Stomach (tissue), 19 donors: ENCODE measurements at places on chromosomes 16 and 17. TPM values are rescaled to one million over a fixed set of nuclear protein-coding genes. Genes with fewer than 3 reads are reported as not detected.

DNA sequence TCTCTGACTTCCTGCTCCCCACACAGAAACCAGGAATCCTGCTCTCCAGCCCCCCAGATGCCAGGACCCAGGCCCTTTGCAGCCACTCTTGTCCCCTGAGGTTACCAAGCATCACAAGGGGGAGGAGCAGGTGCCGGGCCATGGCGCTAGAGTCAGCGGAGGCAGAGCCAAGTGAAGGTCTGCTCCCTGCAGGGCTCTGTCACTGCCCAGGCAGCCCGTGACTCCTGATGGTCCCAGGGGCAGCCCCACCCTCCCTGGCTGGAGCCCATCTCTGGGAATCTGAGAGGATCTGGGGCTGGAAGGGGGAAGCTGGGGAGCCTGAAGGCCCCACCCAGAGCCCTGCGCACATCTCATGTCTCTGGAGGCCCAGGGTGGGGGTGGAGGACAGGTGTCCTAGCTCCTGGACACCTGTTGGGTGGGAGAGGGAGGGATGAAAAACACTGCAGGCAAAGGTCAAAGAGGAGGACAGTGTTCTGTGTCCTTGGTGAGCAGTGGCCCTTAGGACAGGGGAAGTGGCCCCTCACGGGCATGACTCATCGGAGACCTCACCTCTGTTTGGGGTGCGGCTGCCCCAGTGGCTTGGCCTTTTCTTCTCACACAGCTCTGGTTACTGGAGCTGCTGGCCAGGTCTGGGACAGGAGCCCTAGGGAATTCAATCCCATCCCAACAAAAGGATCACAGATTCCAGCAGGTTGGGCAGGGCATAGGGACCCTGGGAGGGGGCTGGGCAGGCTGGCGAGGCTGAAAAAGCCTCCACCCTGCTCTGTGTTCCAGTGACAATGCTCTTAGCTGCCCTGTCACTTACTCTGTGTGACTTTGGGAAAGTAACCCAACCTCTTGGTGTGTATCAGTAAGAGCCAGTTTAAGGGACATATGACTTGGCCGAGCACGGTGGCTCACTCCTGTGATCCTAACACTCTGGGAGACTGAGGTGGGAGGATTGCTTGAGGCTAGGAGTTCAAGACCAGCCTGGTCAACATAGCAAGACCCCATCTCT, at the start of gene PRSS36:
Gene PRSS36 (minus strand): TSS at position 173 of the 997 bp plus-strand sequence. CDS start 31 bp downstream, at position 142.
- DNase-seq, result no peak
- no peaks in the 10 kb centered on the region for H3K36me3 ChIP-seq
- no peak within 1 kb of the TSS for H3K27ac ChIP-seq
- H3K27me3 ChIP-seq, result peaks cover 7% of the 10 kb centered on the region
- H3K4me3 ChIP-seq, result no peak within 1 kb of the TSS

- H3K36me3 ChIP-seq, result no peaks in the 10 kb centered on the region
- peak; percentile 90 for DNase-seq
- peaks cover 13% of the 10 kb centered on the region for H3K4me1 ChIP-seq
- H3K27me3 ChIP-seq, result peaks cover 8% of the 10 kb centered on the region
Observed at GRCh38 chr17:43900183-43900857, 7.0 kb downstream of the MPP2 start.

GRCh38 chr17:55456307-55457240, 34.9 kb upstream of the MMD start:
- peaks cover 32% of the 10 kb centered on the region for H3K4me1 ChIP-seq
- H3K36me3 ChIP-seq, result no peaks in the 10 kb centered on the region
- no peak overlapping the region for H3K4me3 ChIP-seq

GRCh38 chr16:67040906-67041305, 12.0 kb downstream of the CBFB start:
- no peaks in the 10 kb centered on the region for H3K27me3 ChIP-seq
- no peak overlapping the region for H3K4me3 ChIP-seq
- H3K4me1 ChIP-seq, result peaks cover 24% of the 10 kb centered on the region
- peaks cover 24% of the 10 kb centered on the region for H3K36me3 ChIP-seq
- no peak overlapping the region for H3K27ac ChIP-seq
- no peak for DNase-seq

- H3K27me3 ChIP-seq, result no peaks in the 10 kb centered on the region
- peaks cover 4% of the 10 kb centered on the region for H3K36me3 ChIP-seq
- no peak overlapping the region for H3K27ac ChIP-seq
- H3K4me3 ChIP-seq, result no peak overlapping the region
- DNase-seq, result no peak
- H3K4me1 ChIP-seq, result no peaks in the 10 kb centered on the region
Observed at GRCh38 chr17:28147017-28147416, 104.5 kb downstream of the NLK start.

GRCh38 chr17:38587203-38587602, 18.5 kb downstream of the SRCIN1 start:
- peaks cover 6% of the 10 kb centered on the region for H3K4me1 ChIP-seq
- no peaks in the 10 kb centered on the region for H3K36me3 ChIP-seq
- H3K27me3 ChIP-seq, result peaks cover 17% of the 10 kb centered on the region
- DNase-seq, result no peak

DNA sequence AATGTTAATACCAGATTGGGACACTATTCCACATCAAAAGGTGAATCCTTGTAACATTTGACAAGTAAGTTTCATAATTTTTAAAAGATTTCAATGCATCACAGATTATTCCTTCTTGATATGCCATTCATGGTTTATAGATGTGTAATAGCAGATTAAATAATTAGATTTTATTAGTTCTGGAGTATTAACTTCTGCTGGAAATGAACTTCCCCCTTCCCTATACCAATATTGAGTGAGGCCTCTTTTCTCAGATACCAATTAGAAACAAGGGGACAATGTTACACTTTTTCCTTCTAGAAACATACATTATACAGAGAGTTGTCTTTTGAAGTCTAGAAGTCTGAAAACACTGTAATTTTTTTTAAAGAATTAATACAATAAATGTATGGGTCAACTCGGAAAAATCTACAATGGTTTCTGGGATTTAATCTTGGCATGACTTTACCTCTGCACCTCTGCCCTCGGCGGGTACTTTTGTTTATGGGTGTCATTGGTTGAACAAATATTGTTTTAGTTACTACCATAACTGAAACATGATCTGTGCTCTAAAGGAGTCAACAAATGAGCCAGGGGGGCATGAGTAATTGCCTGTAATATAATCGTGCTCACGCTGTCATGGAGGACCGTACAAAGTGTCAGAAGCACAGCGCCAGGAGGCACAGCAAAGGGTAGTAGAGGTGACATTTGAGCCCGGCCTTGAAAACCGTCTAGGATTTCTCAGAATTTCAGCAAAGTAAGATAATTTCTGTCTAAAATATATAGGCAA, 8.2 kb downstream of the LRRC37B start:
- H3K4me1 ChIP-seq, result peaks cover 38% of the 10 kb centered on the region
- DNase-seq, result no peak
- no peak overlapping the region for H3K27ac ChIP-seq
- H3K36me3 ChIP-seq, result peaks cover 18% of the 10 kb centered on the region

DNA sequence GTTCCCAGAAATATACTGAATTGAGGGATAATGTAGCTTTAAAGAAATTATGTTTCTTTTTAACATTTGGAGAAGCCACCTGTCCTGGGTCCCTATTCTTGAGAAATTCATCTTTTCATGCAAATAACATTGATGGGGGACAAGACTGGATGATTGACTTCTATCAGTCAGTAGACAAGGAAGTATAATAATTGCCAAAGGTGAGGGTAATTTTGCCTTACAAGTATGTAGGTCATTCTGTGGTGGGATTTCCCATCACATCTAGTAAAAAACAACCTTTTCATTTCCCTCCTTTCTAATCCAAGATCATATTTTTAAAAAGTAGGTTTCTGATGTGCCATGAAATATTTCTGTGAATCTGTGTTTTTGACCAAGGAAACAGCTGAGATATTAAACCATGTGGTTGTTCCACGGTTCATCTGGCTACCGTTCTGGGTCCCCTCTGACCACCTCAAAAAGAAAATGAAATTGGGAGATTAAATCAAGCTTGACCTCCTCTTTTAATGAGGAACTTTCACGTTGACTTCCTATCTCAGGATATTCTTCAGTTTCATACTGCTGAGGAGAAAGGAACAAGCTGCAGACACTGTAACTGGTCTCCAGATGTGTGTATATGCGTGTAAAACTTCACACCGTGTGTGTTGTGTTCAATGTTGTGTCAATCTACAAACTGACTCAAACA, 138.6 kb downstream of the MAP2K6 start:
- no peak overlapping the region for H3K27ac ChIP-seq
- no peaks in the 10 kb centered on the region for H3K4me1 ChIP-seq
- no peaks in the 10 kb centered on the region for H3K27me3 ChIP-seq
- no peak for DNase-seq

DNA sequence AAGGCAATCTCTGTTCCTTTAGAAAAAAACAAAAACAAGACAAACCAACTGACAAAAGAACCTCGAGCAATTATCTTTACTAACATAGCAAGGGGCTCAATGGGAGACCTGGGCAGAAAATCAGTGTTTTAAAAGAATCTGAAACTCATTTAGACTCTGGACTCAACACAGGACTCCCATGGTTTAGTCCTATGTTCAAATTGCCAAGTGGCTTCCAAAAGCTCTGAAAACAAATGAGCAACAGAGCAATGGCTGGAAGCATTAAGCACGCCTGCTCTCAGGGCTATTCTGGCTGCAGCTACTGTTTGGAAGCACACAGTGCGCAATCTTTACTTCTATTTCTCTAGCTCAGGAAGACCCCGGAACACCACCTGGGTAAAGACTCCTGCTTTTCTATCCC, 162.0 kb downstream of the AATF start:
- no peaks in the 10 kb centered on the region for H3K27me3 ChIP-seq
- DNase-seq, result no peak
- no peak overlapping the region for H3K27ac ChIP-seq
- peaks cover 12% of the 10 kb centered on the region for H3K4me1 ChIP-seq
- H3K4me3 ChIP-seq, result no peak overlapping the region

DNA sequence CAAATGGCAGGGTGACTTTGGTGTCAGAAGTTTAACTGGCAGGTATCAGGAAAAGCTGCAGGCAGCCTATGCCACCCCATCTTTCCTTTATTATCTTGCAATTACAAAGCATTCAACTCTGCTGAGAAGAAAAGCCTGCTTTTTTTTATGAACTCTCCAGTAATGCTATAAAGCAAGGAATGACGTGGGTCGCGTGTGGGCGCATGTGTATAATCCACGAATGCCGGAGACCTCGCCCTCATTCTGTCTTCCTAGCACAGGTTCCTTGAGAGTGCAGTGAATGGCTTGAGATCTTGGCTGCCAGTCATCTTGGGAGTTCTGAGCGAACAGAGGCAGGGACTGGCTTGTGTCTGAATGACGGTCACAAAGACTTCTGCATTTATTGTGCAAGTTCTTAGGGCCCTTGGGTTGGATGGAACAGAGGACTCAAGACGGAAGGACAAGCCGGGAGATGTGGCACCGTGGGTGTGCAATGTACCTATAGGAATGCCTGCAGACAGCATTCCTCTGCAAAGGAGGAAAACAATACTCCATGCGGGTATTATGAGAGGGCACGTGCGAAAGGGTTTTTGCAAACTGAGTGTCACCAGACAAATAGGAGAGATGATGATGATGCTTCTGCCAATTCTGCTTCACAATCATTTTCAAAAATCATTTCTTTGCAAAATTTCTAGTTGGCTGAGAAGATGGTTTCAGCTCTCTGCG, 96.1 kb upstream of the ELAC2 start:
- no peak for DNase-seq
- no peak overlapping the region for H3K27ac ChIP-seq
- H3K4me3 ChIP-seq, result no peak overlapping the region
- peaks cover 6% of the 10 kb centered on the region for H3K4me1 ChIP-seq

DNA sequence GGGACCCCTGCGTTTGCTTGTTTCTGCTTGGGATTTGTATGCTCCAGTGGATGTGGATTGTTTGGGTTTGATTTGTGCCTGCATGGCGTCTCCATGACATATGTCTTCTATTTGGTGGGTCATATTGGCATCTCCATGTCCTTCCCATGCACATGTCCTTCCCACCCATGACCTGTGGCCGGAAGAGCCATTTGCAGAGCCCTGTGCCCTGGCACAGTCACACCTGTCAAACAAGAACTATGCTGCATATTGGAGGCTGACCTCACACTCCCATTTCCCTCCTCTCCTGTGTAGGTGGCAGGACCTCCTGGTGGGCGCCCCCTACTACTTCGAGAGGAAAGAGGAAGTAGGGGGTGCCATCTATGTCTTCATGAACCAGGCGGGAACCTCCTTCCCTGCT, 15.8 kb downstream of the ITGA3 start:
- H3K27ac ChIP-seq, result no peak overlapping the region
- H3K4me3 ChIP-seq, result no peak overlapping the region
- DNase-seq, result no peak
- H3K27me3 ChIP-seq, result no peaks in the 10 kb centered on the region
- H3K4me1 ChIP-seq, result no peaks in the 10 kb centered on the region

- no peaks in the 10 kb centered on the region for H3K27me3 ChIP-seq
- no peak overlapping the region for H3K4me3 ChIP-seq
- H3K36me3 ChIP-seq, result no peaks in the 10 kb centered on the region
- H3K27ac ChIP-seq, result no peak overlapping the region
- no peaks in the 10 kb centered on the region for H3K4me1 ChIP-seq
- DNase-seq, result no peak
Observed at GRCh38 chr16:66133643-66134338, 232.7 kb upstream of the CDH5 start.

- H3K4me3 ChIP-seq, result peak overlapping the region; percentile 32
- peaks cover 40% of the 10 kb centered on the region for H3K27me3 ChIP-seq
- H3K27ac ChIP-seq, result no peak overlapping the region
- peaks cover 18% of the 10 kb centered on the region for H3K4me1 ChIP-seq
Observed at GRCh38 chr17:48429156-48429555, 858 bp downstream of the SKAP1 start.

- no peaks in the 10 kb centered on the region for H3K27me3 ChIP-seq
- no peak overlapping the region for H3K4me3 ChIP-seq
- H3K27ac ChIP-seq, result no peak overlapping the region
- no peaks in the 10 kb centered on the region for H3K36me3 ChIP-seq
Observed at GRCh38 chr17:77527409-77527808, 386.6 kb downstream of the SEC14L1 start.

- no peaks in the 10 kb centered on the region for H3K4me1 ChIP-seq
- H3K36me3 ChIP-seq, result no peaks in the 10 kb centered on the region
- H3K27me3 ChIP-seq, result no peaks in the 10 kb centered on the region
- no peak overlapping the region for H3K4me3 ChIP-seq
- no peak for DNase-seq
- H3K27ac ChIP-seq, result no peak overlapping the region
Observed at GRCh38 chr16:66289051-66289680, 77.3 kb upstream of the CDH5 start.

GRCh38 chr17:82439194-82439828, 11.2 kb downstream of the CYBC1 start:
- H3K4me1 ChIP-seq, result no peaks in the 10 kb centered on the region
- DNase-seq, result no peak
- peaks cover 67% of the 10 kb centered on the region for H3K36me3 ChIP-seq
- no peak overlapping the region for H3K27ac ChIP-seq
- H3K4me3 ChIP-seq, result no peak overlapping the region

GRCh38 chr16:68605746-68606145, 39.4 kb upstream of the CDH3 start:
- H3K4me3 ChIP-seq, result no peak overlapping the region
- no peaks in the 10 kb centered on the region for H3K27me3 ChIP-seq
- no peak overlapping the region for H3K27ac ChIP-seq
- no peaks in the 10 kb centered on the region for H3K36me3 ChIP-seq

Gene PRR15L
- polyA plus RNA-seq, result 97.9 TPM

Gene NACA2
- 0.28 TPM for polyA plus RNA-seq

Gene CACNA1H
- polyA plus RNA-seq, result 4.2 TPM

Gene CDT1
- polyA plus RNA-seq, result 5.2 TPM

Gene C16orf74
- 4.6 TPM for polyA plus RNA-seq

Gene RPL38
- 1,751 TPM for polyA plus RNA-seq

Gene FBXW10B
- polyA plus RNA-seq, result 0.31 TPM
